Right atrium auricular region (tissue), 2 donors: ENCODE measurements at places on chromosomes 7 and 10. TPM values are rescaled to one million over a fixed set of nuclear protein-coding genes. Genes with fewer than 3 reads are reported as not detected.

The DOCK1 gene
- total RNA-seq, result 13.0 TPM

GRCh38 chr10:36608866-36609265, 516.5 kb upstream of the ANKRD30A start:
- no peaks in the 10 kb centered on the region for H3K36me3 ChIP-seq
- no peaks in the 10 kb centered on the region for H3K27me3 ChIP-seq
- no peak for DNase-seq
- H3K27ac ChIP-seq, result no peak overlapping the region

The SUGCT gene
- total RNA-seq, result 2.6 TPM

The SP4 gene
- 15.2 TPM for total RNA-seq
